ENCODE measurements at places on chromosomes 6 and 20. TPM values are rescaled to one million over a fixed set of nuclear protein-coding genes. Genes with fewer than 3 reads are reported as not detected.

Gene SCRT2
- total RNA-seq = not detected

Gene GDAP1L1
- total RNA-seq = not detected

DNA sequence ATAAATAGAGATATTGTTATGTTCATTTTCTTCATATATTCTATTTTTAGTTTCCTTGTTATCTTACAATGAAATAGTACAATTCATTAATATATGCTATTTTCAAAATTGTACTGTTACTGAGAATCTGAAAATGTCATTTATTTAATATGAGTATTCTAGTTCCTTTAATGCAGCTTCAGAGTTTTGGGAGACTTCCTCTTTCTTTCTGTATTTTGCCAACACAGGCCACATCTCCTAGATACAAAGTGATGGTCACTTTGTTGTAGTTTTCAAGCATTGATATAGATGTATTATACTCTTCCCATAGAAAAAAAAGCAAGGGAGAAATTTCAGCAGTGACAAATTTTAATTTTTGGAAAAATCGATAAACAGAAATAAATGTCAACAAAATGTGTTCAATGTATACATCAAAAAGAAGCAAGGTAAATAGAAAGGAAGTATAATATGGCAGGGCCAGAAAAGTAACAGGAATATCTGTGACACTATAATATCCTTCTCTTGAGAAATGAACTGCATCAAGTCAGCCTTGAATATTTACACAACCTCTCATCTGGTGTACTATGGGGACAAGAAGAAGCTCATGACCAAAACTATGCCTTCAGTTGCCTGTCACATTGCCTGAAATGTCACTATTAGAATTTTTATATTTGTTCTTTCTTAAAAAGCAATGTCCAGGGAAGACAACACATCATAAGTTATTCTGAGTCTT lies 396.0 kb downstream of the TBC1D32 start:
- no peak for DNase-seq

Gene CDH4
- total RNA-seq = 0.11 TPM

Gene MUC22
- total RNA-seq = not detected

Gene POPDC3
- not detected for total RNA-seq
